Left colon (tissue), 2 donors: ENCODE measurements at places on chromosomes 12 and 14.
A peak's percentile ranks its signal among the peaks of the same experiment; 100 is the strongest.

DNA sequence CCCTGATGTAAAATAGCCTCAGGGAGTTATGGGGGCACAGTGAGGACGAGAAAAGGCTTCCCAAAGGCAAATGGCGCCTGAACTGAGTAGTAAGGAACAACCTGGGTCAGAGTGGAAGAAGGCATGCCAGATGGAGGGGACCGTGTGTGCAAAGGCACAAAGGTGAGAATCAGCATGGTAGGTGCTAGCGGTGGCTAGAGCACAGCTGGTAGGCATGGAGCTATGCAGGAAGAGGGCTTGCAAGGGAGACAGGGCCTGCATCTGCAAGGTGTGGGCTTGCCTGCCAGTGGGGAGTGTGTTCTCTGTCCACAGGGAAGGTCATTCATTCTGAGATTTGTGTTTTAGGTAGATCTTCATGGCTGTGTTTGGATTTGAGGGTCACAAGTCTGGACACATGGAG lies 18.5 kb upstream of the HSP90AA1 start:
- DNase-seq, result no peak

GRCh38 chr12:108730365-108731104 lies 783 bp downstream of the CORO1C start:
- peak; percentile 77 for DNase-seq

GRCh38 chr12:104615048-104615561 lies 158.4 kb downstream of the CHST11 start:
- DNase-seq, result peak; percentile 42

DNA sequence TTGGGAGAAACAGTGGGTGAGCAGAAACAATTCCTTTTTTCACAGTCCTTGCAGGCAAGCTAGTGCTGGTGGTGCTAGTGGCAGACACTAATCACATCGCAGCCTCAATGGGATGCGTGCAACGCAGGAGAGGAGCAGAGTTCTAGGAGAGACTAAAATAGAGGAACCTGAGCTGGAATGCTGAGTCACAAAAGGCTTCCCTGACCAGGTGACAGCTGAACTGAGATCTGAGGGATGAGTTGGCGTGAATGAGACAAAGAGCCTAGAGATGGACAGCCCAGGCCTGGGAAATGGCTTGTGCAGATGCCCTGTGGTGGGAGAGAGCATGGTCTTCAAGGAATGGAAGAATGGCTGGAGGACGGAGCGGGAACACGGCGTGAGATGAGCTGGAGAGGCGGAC lies 25.8 kb downstream of the ACADS start:
- DNase-seq, result no peak

DNA sequence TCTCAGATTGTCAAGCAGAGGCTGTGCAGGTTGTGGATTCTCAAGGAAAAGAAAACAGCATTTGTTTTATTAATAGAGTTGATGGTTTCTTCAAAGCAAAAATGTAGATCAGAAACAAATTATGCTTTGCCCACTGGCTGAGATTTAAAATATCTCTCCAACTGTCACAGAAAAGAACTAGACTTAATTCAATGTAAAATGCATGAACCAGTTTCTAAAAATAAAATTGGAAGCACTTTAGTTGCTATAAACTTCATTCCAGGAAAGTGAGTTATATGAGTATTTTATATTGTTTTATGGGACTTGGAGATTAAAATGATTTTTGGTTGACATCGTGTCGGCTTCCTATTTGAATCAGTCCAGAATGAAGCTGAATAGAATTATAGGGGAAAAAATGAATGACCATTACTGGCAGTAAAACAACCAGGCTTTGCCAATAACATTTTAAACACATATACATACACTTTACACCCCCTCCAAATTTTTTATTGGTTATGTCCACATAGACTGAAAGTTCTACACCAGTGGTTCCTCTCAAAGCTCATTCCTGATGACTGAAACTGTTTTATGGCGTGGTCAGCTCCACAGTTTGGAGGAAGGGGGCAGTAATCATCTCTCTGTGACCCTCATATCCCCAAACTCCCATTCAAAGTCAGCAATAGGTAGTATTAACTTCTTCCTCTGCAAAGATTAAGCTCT lies 55.5 kb upstream of the DAAM1 start:
- no peak for DNase-seq

GRCh38 chr12:45670346-45671065 lies 59.0 kb upstream of the ARID2 start:
- no peak for DNase-seq

- no peak for DNase-seq
These were observed 460.1 kb downstream of the NAV3 start for GRCh38 chr12:78290606-78291345.

DNA sequence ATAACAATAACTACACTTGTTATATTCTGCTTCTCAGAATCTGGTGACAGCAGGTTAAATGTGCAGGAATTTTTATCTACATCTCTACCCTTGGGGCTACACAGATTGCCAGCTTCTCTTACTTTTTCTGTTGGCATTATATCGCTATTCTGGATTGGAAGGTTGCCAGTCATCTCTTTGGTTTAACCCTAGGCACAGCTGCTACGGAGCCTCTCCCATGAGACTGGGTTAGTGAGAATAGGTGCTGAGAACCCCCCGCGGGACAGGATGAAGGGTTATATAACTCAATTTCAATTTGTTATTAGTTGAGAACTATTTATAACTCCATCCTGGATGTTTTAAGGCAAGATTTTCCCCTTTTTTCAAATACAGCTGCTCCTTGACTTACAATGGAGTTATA lies 73.1 kb downstream of the ACADS start:
- DNase-seq, result no peak

DNA sequence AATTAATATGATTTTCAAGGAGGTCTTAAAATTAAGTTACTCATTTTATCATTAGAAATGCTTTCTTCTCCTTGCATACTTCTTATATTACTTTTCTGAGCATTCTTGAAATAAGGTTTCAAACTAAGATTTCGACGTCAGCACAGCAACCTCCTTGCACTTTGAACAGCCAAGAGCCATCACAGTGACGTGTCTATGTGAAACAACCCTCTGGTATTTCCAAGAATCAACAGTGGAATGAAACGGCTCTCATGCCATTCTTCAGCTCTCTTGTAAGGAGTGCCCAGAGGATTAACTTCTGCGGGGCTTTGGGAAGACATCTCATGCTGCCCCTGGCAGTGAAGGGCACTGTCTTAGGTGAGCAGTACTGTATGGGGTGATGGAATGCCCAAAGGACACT lies 109.2 kb downstream of the EFCAB11 start:
- no peak for DNase-seq

DNA sequence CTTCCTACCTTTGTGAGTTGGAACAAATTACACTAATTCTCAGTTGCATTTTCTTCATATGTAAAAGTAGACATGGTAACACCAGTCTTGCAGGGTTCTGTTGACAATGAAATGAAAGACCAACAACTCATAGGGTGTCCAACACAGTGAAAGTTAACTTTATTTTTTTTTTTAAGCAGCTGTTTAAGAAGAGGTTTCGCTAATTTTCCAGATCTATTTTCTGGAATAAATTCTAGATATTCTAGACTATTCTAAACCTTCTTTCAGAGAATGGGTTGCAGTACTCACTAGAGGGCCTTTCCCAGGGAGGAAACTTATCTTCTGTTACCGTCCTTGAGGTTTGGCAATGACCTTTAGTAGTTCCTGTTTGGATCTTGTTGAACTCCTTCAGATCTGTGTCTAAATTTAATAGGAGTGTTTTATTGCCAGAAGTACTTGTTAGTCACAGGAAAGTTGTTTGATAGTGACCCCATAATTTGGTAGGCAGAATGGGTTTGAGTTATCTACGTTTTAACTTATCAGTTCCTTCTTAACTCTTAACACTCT lies 2.8 kb upstream of the ART4 start:
- DNase-seq, result no peak

GRCh38 chr12:124375789-124376175 lies 80.9 kb downstream of the RFLNA start:
- no peak for DNase-seq

GRCh38 chr14:63269561-63270225 lies 49.0 kb downstream of the GPHB5 start:
- DNase-seq, result no peak

DNA sequence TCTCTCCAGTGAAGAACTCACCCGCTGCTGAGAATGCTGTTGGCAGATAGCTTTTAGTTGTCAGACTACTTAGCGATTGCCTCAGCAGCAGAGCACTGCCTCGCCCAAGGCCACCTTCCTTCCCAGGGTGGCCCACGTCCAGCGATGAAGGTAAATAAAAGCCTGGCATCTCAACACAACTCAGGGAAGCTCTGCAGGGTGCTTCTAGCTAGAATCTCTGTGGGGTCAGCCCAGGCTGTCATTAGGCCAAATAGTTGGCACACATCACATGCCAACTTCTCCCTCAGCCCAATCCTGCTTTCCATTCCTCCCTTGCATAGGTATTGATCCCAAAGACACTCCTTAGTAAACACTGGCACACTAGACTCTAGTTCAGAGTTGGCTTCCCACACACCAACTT lies 368.1 kb upstream of the TMTC1 start:
- DNase-seq, result no peak

DNA sequence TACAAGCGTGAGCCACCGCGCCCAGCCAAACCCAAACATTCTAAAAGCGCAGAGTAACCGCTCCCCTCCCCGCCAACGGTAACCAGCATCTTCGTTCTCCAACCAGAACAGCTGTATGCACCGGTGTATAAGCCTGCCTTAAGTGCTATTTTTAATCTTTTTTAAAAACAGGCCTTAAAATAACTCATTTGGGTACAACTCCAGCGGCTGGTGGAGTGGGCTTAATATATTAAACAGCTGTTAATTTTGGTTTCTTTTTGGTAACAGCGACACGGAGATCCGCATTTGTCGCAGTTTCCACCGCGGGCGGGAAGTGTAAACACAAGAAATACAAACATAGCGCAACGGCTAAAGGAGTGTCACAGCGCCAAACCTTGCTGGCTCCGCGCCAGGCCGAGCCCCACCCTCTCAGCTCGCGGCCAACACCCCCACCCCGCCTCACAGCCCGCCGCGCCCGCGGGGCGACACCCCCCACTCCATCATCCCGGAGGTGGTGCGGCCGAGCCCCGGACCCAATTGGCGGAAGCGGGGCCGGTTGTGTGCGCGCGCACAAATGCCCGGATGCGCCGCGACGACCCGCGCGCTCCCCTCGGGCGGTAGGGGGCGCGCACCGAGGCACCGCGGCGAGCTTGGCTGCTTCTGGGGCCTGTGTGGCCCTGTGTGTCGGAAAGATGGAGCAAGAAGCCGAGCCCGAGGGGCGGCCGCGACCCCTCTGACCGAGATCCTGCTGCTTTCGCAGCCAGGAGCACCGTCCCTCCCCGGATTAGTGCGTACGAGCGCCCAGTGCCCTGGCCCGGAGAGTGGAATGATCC lies at the start of gene MDM2:
Gene MDM2, plus strand, starts transcription at position 602 of the 812 bp plus-strand sequence. CDS start 301 bp downstream, outside the sequence.
- DNase-seq, result peak; percentile 97

- DNase-seq, result no peak
These were observed 30.5 kb downstream of the FZD10 start for GRCh38 chr12:130192642-130193345.

GRCh38 chr14:77082356-77082755 lies 15.7 kb upstream of the CIPC start:
- DNase-seq, result no peak

DNA sequence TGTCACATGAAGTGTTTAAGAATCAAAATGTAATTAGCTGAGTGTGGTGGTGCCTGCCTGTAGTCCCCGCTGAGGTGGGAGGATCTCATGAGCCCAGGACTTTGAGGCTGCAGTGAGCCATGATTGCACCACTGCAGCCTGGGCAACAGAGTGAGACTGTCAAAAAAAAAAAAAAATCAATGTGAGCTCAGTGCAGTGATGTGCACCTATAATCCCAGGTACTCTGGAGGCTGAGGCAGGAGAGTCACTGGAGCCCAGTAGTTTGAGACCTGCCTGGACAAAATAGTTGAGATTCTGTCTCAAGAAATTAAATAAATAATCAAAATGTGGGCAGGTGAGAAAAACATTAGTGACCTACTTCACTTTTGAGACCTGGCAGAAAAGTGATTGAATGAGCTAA lies 140.0 kb downstream of the MON2 start:
- no peak for DNase-seq

- no peak for DNase-seq
These were observed 238.7 kb upstream of the OR4E1 start for GRCh38 chr14:21912367-21912766.

DNA sequence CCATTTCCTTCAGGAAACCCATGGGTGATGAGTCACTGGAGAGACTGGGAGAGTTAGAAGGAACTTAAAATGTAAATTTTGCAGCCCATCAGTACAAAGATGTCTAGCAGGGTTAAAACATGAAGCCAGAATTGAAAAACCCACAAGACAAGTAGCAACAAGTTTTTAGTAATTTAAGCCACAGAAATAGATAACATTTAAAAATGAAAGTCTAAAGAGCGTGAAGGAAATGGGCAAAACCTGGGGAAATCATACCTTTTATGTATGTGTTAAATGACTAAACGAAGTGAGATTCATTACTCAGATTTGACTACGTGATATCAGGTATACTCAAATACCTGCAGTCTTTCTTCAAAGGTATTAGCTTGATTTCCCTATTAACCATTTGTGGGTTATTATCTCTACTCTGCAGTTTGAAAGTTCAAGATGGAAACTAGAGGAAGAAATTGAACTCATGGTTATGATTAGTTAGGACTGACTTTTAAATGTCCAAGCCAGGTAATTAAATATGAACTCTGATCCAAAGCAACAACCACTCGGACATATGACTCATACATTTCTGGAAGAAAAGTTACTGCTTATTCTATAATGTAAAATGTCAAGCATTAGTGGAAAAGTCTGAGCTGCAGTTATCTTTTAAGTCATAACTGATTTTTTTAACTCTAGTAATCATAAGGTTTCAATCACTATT lies 84.1 kb downstream of the ITPR2 start:
- no peak for DNase-seq

- peak; percentile 82 for DNase-seq
These were observed 175.3 kb downstream of the TSPAN9 start for GRCh38 chr12:3252450-3252891.

- no peak for DNase-seq
These were observed 84.1 kb downstream of the FGD4 start for GRCh38 chr12:32483499-32483898.

DNA sequence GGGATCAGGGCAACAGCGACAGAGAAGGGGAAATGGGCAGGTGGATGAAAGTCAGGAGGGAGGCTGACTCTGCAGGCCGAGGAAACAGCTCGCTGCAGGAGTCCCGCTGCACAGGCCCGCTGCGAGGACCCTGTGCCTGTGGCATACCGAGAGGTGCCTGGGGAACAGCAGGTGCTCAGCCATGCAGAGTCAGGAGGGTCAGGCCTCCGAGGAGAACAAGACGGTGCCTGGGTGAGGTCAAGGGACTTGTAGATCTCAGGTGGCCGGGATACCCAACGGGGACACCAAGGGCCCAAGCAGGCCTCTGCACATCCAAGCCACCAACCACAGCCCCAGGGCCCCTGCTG lies 67.5 kb downstream of the NCOR2 start:
- no peak for DNase-seq

GRCh38 chr12:123078531-123079155 lies 72.2 kb downstream of the PITPNM2 start:
- no peak for DNase-seq

DNA sequence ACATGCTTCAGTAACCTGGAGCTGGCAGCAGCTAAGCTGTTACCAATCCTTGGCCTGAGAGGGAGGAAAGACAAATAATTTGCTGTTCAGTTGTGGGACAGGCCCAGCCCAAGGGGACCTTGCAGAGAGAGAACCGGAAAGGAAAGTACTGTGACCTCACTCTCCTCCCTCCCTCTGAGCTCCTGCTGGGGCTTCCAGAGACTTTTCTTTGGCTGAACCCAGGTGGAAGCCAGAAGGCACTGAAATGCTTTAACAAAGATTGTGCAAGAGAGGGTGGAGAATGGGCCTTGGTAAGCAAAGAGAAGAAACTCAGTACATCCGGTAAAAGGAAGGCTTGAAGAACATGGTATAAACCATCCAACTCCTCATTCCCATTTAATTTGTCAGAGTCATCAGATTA lies 457.1 kb downstream of the GLT1D1 start:
- DNase-seq, result no peak
